NCI-H1105 (cell line): ENCODE measurements at places on chromosomes 6 and 20.

DNA sequence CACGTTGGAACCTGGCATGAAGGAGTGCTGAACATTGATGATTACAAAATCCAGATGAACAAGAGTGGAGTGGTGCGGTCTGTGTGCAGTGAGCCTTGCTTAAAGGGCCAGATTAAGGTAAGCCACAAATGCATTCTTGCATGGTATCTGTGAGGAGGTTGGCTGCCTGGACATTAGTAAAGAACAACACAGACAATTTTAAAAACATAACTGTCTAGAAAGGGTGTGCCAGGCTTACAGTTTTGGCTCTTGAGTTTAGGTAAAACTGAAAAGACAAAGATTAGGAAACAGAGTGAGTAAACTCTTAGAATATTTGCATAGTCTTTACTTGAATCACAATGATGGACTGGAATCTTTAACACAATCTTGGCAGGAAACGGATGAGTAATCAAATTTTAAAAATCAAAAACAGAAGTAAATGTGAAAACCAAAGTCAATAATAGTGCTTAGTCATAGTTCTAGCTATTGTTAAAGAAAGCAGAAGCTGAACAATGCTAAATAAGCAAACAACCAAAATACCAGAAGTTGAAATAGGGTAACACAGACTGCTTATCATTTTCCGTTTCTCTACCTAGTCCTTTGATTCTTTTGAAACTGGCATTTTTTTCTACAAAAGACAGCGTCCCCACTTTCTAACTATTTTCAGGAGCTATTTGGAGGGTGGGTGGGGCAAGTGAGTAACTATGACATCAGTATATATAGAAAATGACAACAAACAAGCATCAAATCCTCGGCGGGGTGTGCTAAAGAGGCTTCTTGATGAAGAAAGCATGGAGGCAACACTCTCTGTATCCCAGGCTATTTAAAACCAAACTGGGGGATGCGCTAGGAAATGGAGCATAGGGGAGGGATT is 185.8 kb upstream of the RAB32 start:
- no peak for DNase-seq

DNA sequence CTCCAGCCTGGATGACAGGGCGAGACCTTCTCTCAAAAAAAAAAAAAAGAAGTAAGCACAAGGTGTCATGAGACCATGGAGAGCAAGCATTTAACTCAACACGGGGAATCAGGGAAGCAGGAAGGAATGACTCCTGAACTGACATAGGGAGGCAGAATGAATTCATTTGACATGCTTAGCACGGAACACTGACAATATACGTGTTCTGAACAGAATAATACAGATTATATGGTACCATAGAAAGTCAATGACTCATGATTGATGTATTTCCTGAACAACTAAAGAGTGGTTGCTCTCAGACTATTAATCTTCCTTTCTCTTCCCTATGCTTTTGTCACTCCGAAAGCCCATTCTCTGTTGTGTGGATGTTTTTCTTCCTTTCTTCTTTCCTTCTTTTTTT is 20.7 kb upstream of the ASIP start:
- DNase-seq: no peak

DNA sequence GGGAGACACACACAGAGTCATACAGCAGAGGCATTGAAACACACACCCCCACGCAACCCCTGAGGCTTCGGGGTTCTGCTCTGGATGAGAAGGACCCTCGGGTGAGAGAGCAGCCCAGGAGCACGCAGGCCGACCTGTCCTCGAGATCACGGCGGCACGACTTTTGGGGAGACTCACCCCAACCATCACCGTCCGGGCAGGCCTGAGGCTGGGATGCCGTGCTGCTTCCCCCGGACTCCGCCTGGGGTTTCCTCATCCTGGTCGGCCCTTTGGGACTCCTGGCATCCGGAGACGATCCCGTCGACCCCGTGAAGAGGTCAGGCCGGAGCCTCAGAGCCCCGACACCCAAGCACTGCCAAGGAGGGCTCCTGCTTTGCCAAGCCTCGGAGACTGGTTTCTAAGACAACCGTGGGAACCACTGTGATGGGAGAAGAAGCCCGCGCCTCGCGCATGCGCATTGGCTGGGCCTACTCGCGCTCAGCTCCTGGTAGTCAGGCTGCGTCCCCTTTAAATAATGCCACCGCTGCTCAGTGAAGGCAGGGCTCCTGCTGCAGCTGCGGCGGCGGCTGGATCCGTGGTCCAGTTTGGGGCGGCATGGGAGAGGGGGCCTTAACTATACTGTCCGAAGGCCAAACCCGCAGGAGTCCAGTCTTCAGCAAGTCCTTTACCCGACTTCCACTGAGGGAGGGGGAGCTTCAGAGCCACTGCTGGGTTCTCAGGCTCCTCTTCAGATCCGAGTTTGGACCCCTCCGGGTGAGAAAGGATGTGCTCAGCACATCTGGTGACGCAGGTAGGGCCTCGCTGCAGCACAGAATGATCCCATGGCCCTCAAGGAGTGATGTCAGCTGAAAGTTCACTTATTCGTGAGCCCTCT is 171.4 kb upstream of the ZNF337 start:
- DNase-seq: peak; percentile 81

DNA sequence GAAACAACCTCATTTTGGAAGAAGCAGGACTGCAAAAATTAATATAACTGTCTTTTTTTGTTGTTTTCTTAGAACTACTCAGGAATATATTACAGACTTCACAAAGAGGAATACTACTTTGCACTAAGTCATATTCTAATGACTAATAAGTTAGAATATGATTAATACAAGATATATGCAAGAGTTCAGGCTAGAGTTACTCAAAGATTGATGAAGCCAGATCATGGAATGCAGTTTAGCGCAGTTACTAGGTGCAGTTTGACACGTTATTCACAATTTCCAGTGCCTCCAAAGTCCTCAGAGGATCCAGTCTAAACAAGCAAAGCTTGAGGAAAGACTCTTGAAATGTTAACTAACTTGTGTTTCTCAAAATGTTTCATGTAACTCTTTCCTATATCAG is 1.2 kb upstream of the MYCT1 start:
- DNase-seq: no peak

DNA sequence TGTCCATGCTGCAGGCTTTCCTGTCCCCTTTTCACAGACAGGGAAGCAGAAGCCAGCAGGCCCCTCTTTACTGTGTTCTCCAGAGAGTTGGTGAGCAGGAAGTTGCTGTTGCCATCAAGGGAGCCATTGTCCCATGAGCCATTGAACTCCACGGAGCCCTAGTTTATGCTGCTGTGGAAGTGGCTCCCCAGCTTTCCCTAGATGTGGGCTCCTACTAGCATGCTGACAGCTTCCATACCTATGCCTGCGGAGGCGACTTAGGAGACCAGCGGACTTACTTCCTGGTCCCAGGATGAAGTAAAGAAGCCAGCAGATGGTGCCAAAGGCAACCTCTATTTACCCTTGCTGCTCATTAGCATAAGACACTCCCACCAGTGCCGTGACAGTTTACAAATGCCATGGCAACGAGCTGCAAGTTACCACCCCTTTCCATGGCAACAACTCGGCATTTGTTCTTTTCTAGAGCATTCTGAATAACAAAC is 30.8 kb upstream of the FKBP1A start:
- DNase-seq: no peak

DNA sequence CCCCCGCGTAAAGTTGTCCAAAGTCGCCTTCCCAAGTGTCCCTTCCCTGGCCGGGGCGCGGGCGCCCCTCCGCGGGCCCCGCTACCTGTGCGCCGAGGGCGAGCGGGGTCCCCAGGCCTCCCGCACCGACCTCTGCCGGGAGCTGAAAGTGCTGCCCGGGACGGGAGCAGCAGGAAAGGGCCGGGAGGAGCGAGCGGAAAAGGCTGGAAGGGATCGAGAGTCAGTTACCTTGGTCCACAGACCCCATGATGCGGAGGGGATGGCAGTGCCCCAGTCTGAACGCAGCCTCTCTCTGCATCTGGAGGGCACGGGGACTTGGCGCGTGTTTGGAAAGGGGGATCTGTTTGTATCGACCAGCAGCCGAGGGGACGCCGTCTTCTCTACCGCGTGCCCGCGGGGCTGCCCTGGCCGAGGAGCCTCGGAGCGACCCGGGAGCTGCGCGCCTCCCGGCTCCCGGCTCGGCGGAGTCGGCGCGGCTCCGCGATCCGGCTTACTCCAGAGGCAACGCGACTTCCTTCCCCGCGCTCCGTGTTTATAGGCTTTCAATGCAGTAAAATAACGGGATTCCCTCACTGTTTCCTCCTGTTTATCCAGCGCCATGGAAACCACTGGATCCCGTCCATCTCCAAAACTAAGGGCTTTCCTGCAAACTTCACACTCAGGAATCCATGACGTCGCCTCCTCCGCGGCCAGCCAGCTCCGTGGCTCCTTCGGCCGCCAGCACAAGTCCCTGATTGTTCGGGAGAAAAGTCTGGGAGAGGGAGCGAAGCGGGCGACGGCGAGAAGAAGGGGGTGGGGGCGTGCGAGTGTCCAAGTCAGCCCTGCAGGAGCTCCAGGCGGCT is 20.0 kb upstream of the NFATC2 start:
- DNase-seq: peak; percentile 52

DNA sequence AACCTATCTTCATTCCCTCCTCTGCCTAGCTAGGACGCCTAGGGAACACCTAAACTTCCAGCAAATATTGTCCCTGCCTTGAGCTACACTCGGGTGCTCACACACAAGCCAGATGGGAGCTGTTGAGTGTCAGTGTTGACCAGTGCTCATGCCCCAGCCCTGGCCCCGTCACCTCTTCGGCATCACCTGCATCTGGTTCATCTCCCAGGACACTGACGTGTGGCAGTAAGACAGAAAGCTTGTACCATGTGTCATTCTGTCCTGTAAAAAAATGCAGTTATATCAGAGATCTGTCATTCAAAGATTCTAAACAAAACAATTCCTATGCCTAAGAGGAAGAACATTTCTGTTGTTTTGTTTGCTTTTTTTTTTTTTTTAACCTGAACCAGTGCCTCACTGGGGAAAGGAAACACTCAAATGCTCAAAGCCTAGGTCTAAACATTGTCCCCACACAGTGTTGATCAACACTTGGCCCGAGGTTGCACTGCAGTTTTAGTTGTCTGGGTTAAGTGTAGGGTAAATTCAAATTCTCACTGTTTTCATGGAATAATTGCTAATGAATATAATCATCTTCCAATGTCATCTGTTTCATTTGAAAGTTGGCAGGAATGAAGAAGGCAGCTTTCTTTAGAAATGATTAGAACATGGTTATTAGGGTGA is 102.7 kb upstream of the SASH1 start:
- DNase-seq: no peak

- DNase-seq: no peak
Observed at GRCh38 chr6:108242721-108243120, 18.1 kb downstream of the SNX3 start.

- DNase-seq: peak; percentile 52
Observed at GRCh38 chr6:68572525-68572924, 62.6 kb upstream of the ADGRB3 start.

DNA sequence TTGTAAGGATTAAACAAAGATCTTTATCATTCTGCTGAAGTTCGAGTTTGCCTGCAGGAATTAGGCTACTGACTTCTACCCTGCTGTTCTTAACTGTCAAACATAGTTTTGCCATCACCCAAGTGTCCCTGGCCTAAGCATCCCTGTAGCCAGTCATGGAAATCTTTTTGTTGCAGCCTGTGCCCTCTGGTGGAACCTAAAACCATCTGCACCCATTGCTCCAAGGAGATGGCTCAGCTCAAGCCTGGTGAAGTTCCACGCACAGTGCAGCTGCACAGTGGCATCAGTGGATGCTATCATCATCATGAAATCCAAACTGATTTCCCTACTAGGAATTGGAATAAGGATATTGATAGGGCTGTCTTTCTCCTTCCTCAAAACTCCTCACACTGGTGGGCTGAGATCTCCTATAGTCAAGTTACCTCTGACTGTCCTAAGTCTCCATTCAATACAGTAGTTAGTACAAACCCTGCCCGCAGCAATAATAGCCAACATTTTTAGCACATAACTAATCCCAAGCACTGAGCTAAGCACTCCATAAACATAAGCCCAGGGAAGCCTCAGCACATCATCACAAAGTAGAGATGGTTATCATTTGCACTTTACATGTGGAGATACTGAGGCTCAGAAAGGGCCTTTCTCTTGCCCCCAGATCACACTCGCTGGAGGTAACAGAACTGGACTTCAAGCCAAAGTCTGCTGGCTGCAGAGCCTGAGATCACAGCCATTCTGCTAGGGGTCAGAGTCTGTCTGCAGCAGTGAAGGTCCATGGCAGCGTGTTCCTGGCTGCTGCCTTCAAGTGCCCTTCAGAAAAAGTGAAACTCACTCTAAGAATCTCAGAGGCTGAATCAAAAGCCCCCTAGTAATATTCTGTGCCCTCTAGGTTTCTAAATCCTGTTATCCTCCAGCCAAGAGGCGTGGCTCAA is 77.2 kb upstream of the MC3R start:
- no peak for DNase-seq

DNA sequence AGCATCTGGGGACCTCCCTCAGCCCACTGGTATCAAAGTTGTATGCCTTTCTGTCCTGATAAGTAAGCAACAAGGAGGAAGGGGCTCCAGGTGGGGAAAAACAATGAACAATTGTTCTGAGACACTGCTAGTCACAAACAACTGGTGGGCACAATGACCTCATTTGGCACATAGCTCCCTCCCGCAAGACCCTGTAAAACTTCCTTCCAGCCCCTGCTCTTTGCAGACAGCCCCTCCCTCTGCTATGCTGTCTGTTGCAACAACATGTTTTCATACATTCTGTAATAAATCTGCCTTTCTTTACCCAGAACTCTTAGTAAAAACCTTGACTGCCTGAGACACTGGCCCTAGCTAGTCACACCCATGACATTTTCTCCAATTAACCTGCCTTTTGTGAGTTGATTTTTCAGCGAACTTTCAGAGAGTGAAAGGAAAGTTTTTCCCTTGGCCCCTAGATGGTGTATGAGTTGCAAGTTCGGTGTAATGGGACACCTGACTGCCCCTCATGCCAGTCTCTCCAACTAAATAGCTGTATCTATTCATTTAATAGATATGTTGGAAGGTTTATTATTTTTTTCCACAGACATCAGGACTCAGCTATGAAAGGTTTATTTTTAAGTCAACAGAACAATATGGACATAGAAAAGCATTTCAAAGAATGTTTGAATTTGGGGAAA is 142.3 kb upstream of the SLC22A16 start:
- DNase-seq: no peak

DNA sequence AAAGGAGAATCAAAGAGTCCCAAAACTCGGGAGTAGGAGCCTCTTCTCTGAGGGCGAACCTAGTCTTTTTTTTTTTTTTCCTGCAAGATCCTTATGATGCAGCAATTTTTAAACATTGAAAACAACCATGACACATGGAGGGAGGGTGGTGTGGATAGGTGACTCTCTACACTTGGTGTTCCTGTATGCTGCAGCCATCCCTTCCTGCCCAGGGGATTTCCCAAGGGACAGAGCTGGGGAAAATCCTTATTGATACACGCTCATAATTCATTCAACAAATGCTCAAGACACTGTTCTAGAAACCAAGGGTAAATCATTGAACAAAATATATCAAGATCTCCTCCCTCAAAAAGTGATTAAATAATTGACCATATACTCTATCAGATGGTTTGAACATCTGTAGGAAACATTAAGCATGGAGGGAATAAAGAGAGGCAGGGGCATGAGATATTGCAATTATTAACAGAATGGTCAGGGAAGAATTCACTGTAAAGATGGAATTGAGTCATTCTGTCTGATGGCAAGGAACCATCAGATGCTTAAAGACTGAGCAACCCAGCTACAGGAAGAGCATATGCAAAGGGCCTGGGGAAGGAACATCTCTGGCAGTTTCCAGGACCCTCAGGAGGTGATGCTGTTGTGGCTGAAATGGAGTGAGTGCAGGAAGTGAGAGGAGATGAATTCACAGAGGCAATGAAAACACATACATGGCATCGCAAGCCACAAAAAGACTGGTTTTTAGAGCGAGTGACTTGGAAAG is 13.4 kb upstream of the BTN3A3 start:
- DNase-seq: no peak

GRCh38 chr6:150310539-150310938 is 58.3 kb upstream of the IYD start:
- no peak for DNase-seq

- DNase-seq: no peak
Observed at GRCh38 chr6:28922004-28922820, 1.6 kb downstream of the TRIM27 start.
